Cortex of kidney (tissue), 1 donor: ENCODE measurements at places on chromosomes 16 and 17.

- no peak for DNase-seq
Observed at GRCh38 chr17:82118815-82119380, 20.9 kb upstream of the FASN start.

DNA sequence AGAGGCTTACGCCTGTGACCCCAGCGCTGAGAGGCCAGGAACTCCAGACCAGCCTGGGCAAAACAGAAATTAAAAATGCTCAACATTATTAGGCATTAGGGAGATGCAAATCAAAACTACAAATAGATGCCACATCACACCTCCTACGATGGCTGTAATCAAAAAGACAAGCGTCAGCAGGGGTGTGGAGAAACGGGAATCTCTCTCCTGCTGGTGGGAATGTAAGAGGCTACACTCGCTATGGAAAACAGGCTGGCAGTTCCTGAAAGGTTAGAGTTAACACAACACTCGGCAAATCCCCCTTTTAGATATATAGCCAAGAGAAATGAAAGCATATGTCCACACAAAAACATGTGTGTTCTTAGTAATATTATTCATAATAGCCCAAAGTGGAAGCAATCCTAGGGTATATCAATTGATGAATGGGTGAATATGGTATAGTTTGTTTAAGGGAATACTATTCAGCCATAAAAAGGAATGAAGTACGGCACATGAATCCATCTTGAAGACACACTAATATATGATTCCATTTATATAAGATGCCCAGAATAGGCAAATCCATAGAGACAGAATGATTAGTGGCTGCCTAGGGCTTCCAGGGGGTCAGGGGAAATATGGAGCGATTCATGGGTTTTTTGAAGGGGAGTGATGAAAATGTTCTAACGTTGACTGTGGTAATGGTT, 1.8 kb upstream of the NPRL3 start:
- no peak for DNase-seq

- DNase-seq = no peak
Observed at GRCh38 chr17:68403122-68403521, 54.2 kb downstream of the WIPI1 start.

DNA sequence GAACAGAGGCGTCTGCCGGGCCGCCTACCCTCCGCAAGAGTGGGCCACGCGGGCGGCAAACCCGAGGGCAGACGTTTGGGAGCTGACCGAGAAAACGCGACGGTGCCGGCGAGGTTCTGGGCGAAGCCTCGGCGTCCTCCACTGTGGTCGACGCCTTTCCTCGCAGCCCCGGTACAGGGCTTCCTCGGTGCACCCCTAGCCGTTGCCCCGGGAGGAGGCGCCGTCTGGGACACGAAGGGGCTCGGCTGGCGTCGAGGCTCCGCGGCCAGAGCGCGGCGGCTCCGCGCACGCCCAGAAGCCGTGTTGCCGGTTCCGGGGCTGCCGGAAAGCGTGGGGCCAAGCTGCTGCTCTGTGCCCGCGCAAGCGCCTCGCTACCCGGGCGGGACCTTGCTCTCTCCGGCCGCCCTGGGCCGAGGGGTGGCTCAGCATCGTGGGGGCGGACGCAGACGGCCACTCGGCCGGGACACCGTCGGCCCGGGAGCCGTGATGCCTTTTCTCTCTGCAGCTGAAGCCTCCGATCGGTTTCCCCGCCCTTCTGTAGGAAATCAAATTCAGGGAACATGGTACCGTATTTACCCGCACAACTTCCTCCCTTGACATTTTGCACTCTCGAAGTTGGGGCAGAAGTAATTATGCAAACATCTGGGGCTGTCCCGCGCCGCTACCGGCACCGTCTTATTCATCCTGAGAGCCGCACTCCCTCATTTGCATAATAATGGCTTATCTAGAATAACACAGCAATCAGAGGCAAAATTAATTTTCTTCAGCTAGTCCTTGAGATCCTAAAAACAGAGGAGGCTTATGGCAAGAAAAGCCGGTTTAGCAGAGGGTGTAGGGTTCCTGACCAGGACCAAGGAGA, 7.3 kb upstream of the CBX8 start:
- DNase-seq = no peak

GRCh38 chr17:72053036-72053435, 67.8 kb upstream of the SOX9 start:
- DNase-seq = no peak
